ENCODE measurements at places on chromosomes 11 and 22. TPM values are rescaled to one million over a fixed set of nuclear protein-coding genes. Genes with fewer than 3 reads are reported as not detected.

Gene PIWIL4
- 2.5 TPM for total RNA-seq

Gene HOATZ
- total RNA-seq = 0.19 TPM

Gene CDC42EP2
- total RNA-seq = 0.33 TPM

Gene NAALADL1
- 5.1 TPM for total RNA-seq

Gene FOLH1
- 0.99 TPM for total RNA-seq

Gene OR52I2
- 0.09 TPM for total RNA-seq

Gene ZP1
- total RNA-seq = 1.6 TPM

Gene NELL1
- total RNA-seq = 4.3 TPM

DNA sequence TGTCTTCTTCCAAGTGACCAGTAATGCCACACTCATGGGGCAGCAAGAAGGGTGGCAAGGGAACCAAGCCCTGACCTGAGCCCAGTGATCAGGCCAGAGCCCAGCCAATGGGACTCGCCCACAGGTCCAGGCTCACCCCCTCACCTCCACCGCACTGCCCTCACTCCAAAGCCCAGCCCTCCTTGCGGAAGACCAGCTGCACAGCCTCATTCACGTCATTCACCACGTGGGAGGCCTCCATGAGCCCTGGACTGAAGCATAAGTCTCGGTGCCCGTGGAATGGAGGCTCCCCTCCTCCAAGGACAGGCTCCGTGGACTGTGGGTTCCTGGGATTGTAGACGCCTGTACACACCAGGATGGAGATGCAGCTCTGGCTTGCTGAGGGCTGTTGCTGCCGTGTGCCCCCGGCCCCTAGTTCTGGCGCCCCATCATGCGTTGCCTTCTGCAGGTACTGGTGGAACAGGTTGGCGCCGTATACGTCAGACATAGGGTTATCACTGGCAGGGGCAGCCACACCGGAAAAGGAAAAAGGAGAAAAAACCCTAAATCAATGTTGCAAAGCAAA, 16.8 kb upstream of the TMEM121B start:
- no peak overlapping the region for H3K27ac ChIP-seq
- H3K36me3 ChIP-seq = peaks cover 11% of the 10 kb centered on the region
- no peak overlapping the region for H3K4me3 ChIP-seq

- DNase-seq = no peak
- H3K36me3 ChIP-seq = no peaks in the 10 kb centered on the region
- H3K4me3 ChIP-seq = no peak overlapping the region
- H3K27me3 ChIP-seq = no peaks in the 10 kb centered on the region
Observed at GRCh38 chr11:115466122-115466521, 38.1 kb downstream of the CADM1 start.

DNA sequence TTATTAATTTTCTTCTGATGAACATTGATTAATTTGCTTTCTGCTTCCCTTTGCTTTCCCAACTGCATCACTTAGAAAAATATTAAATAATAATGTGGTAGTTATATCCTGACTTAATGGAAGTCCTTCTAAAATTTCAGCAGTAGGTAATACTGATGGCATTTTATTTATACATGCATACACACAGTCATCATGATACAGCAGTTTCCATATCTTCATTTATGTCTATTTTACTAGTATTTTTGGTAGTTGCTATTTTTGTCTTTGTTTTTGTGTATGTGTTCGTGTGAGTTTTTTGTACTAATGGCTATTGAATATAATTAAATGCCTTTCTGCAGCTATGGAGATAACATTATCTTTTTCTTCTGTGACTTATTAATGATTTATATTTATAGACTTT, 484.7 kb upstream of the CNTN5 start:
- H3K27ac ChIP-seq = no peak overlapping the region
- H3K36me3 ChIP-seq = no peaks in the 10 kb centered on the region
- no peaks in the 10 kb centered on the region for H3K27me3 ChIP-seq
- no peak for DNase-seq
- no peak overlapping the region for H3K4me3 ChIP-seq
- no peaks in the 10 kb centered on the region for H3K4me1 ChIP-seq

DNA sequence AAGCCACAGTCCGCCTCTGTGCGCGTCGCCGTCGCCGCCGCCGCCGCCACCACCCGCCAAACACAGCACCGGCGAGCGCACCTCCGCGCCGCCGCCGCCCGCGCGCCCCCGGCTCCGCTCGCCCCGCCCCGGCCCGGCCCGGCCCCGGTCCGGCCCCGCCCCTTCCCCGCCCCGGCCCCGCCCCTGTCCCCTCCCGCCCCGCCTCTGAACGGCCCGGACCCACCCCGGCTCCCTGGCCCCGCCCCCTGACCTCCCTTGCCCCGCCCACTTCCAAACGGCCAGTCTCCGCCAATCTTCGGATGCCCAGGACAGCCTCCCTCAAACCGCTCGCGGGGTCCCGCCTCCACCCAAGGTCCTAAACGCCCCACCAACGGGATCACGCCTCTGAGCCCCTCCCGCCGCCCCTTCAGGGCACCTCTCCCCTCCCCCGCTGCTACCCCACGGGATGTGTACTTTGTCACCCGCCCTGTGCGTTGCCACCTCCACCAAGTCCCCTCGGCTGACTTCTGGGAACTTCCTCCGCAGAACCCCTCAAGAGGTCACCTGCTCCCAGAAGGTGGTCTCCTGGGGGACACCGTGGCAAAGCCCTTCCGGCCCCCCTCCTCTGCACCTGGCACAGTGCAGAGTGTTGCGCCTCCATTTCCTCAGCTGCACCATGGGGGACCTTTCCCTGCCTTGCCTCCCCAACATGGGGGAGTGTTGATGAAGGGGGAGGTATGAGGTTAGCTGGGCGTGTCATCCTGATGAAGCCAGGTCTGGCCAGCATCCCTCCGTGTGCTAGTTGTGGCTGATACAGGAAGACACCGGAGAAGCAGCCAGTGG, at the start of gene KIAA0930:
TSS of gene KIAA0930 (minus strand) at position 85 of the 822 bp plus-strand sequence. CDS start 191 bp downstream, outside the sequence.
- H3K27ac ChIP-seq = peak within 1 kb of the TSS; percentile 80
- H3K4me1 ChIP-seq = peaks cover 16% of the 10 kb centered on the region
- H3K27me3 ChIP-seq = no peaks in the 10 kb centered on the region
- DNase-seq = peak; percentile 77
- peaks cover 6% of the 10 kb centered on the region for H3K36me3 ChIP-seq

- no peak overlapping the region for H3K27ac ChIP-seq
- no peaks in the 10 kb centered on the region for H3K36me3 ChIP-seq
- H3K4me3 ChIP-seq = no peak overlapping the region
- H3K27me3 ChIP-seq = no peaks in the 10 kb centered on the region
Observed at GRCh38 chr22:19669570-19669969, 44.7 kb upstream of the SEPTIN5 start.

DNA sequence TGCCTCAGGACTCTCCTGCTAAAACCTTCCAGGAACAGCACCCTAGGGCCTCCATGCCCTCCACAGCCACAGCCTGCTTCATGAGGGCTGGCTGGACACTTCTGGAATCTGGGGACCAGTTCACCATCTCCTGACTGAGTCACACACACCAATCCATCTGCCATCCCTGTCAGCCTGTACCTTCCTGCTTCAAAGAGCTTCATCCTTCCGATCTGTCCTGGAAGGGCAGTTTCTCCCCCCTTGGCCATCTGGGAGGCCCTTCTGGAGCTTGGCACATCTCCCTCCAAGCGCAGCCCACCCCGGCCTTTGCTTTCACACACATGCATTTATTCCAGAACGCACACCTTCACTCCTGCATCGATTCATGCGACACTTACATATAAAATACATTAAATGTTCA, 13.0 kb downstream of the APBB1 start:
- H3K27me3 ChIP-seq = no peaks in the 10 kb centered on the region
- peaks cover 51% of the 10 kb centered on the region for H3K4me1 ChIP-seq
- H3K27ac ChIP-seq = no peak overlapping the region
- H3K4me3 ChIP-seq = no peak overlapping the region
- peaks cover 24% of the 10 kb centered on the region for H3K36me3 ChIP-seq

DNA sequence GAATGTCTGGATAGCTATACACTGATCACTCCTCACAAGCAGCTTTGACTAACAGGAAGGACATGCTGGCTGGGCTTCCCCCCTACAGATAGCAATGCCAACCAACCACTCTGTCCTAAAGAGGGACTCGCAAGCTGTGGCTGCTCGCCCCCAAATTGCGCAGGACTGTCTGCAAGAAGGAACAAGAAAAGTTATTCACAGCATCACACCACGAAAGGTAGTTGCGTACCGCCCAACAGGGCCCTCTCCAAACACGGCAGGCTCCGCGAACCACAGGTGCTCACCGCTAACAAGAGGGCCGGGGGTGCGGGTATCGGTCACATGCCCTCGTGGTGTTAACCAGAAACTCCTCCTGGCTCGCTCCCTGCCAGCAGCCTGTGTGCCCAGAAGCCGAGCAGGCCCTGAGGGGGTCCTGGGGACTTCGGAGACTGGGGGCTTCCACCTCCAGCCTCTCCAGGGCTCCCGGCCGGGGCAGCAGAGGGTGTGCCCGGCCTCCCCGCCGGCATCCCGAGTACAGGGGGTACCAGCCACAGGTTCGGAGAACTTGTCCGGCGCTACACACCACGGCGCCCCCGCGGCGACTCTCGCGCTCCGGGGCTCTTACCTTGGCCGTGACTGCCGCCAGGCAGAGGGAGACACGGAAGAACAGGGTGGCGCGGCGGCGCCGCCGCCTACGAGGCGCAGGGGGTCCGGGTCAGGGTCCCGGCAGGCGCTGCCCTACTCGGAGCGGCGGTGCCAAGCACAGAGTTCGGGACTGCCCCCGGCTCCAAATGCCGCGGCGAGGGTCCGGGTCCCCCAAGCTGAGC, 682 bp downstream of the LARGE1 start:
- H3K36me3 ChIP-seq = no peaks in the 10 kb centered on the region
- DNase-seq = no peak
- H3K4me1 ChIP-seq = peaks cover 3% of the 10 kb centered on the region
- H3K27me3 ChIP-seq = peaks cover 46% of the 10 kb centered on the region
- H3K27ac ChIP-seq = no peak overlapping the region

DNA sequence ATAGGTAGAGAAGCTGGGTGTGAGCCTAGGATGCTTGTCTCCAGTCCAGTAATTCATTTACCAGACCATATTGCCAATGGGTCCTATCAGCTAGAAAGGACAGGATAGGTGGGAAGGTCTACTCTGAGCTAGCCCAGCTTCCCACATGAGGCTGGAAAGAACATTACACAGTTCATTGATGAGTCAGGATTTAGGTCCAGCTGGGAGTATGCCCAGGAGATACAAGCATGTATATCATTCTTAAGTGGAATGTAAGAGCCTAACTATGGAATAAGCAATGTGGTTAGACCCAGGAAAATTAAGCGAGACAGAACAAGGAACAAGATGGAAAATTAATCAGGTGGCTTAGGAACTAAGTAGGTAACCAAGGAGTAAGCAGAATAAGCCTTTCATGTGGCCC, 59.0 kb upstream of the TBCEL start:
- H3K4me3 ChIP-seq = no peak overlapping the region
- no peaks in the 10 kb centered on the region for H3K4me1 ChIP-seq
- H3K27me3 ChIP-seq = no peaks in the 10 kb centered on the region
- H3K36me3 ChIP-seq = no peaks in the 10 kb centered on the region
- no peak overlapping the region for H3K27ac ChIP-seq
- no peak for DNase-seq

DNA sequence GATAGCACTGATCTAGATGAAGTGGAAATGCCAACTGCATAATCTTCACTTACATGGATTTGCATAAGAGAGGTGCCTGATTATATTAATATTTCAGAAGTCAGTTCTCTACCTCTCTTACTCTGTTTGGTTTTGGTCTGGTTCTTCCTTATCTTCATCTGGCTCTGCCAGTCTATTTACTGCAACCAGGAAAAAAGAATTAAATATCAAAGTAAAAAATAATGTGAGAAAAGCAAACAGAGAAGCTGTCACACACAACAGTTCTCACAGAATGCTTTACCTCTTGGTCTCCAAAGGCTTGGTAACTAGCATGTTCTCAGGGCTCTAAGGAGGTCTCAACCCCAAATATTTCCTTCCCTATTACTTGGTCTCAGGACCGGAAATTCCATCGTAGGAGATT, 6.7 kb downstream of the VSIG10L2 start:
- H3K4me1 ChIP-seq = no peaks in the 10 kb centered on the region
- no peaks in the 10 kb centered on the region for H3K27me3 ChIP-seq
- H3K27ac ChIP-seq = no peak overlapping the region
- no peaks in the 10 kb centered on the region for H3K36me3 ChIP-seq
- no peak overlapping the region for H3K4me3 ChIP-seq

- H3K4me3 ChIP-seq = no peak overlapping the region
- no peaks in the 10 kb centered on the region for H3K4me1 ChIP-seq
- no peaks in the 10 kb centered on the region for H3K36me3 ChIP-seq
- H3K27me3 ChIP-seq = no peaks in the 10 kb centered on the region
- H3K27ac ChIP-seq = no peak overlapping the region
Observed at GRCh38 chr22:26602127-26602526, 12.2 kb upstream of the TPST2 start.

DNA sequence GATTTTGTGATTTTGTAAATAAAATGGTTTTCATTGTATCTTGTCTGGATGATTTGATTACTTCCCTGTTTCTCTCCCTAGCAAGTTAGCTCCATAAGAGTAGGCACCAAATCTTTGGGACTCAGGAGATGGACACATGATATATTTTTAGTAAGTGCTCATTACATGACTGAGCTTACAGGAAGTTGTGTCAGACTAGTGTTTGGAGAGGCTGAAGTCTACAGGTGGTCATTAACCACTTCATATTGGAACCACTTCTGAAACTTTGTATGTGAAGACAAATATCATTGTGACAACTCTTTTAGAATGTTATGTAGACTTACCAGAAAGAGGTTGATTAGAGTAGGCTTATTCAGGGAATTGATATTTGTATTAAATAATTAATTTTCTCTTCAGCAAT, 19.1 kb downstream of the ARHGAP42 start:
- no peak overlapping the region for H3K4me3 ChIP-seq
- no peak overlapping the region for H3K27ac ChIP-seq
- H3K27me3 ChIP-seq = no peaks in the 10 kb centered on the region
- H3K36me3 ChIP-seq = no peaks in the 10 kb centered on the region

DNA sequence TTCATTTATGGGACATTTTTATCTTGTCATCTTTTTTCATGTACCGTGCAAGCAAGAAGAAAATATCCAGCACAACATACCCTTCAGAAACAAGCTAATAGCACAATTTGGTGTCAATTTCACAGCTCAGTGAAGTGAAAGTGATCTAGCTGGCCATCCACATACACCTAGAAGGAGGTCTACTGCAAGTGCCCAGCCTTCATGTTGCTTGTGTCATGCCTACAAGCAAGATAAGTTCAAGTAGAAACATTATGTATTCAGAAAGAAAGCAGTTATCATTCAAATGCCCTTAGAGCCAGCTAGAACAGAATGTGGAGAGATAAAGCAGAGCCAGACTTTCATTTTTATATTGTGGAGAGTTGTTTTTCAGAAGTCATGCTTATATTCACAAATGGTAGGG, 325.7 kb upstream of the PITPNB start:
- H3K27me3 ChIP-seq = no peaks in the 10 kb centered on the region
- H3K36me3 ChIP-seq = no peaks in the 10 kb centered on the region
- no peak overlapping the region for H3K27ac ChIP-seq
- no peak overlapping the region for H3K4me3 ChIP-seq
- H3K4me1 ChIP-seq = no peaks in the 10 kb centered on the region

- H3K27ac ChIP-seq = no peak overlapping the region
- DNase-seq = no peak
- no peak overlapping the region for H3K4me3 ChIP-seq
- H3K4me1 ChIP-seq = peaks cover 24% of the 10 kb centered on the region
- H3K27me3 ChIP-seq = no peaks in the 10 kb centered on the region
- H3K36me3 ChIP-seq = no peaks in the 10 kb centered on the region
Observed at GRCh38 chr11:117973503-117973860, 12.7 kb upstream of the IL10RA start.

GRCh38 chr22:23036684-23037428, 33.5 kb upstream of the GNAZ start:
- DNase-seq = peak; percentile 26
- no peaks in the 10 kb centered on the region for H3K36me3 ChIP-seq
- peak overlapping the region; percentile 77 for H3K27ac ChIP-seq
- H3K27me3 ChIP-seq = no peaks in the 10 kb centered on the region

- no peaks in the 10 kb centered on the region for H3K36me3 ChIP-seq
- DNase-seq = no peak
- no peaks in the 10 kb centered on the region for H3K4me1 ChIP-seq
- H3K4me3 ChIP-seq = no peak overlapping the region
- no peak overlapping the region for H3K27ac ChIP-seq
Observed at GRCh38 chr22:37552524-37553163, 7.6 kb upstream of the CDC42EP1 start.
